ENCODE measurements at places on chromosomes 2 and 18.

DNA sequence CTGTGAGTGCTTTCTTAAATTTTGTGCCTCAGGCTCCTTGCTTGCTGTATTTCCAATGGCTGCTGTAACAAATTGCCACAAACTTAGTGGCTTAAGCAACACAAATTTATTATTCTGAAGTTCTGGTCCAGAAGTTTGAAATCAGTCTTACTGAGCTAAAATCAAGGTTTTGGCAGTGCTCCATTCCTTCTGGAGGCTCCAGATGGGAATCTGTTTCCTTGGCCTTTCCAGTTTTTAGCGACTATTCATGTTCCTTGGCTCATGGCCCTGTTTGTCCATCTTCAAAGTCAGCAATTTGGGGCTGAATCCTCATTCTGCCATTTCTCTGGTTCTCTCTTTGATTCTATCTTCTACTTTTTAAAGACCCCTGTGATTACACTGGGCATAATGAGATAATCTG lies 31.8 kb downstream of the STRADB start:
- DNase-seq = no peak

DNA sequence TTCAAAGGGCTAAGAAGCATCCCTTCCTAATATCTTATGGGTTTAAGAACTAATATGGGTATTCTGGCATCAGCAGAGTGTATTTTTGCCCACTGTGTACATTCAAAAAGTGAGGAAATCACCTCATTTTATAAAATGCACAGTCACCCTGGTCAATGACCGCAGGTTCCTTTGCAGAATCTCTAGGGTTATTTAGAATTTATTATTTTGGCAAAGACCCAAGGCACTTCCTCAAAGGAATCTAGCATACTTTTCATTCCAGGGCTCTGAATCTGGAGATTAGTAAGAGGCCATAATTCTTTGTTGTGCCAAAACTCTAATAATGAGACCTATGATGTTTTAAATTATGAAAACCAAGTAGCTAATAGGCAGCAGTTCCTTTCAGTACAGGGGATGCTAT lies 27.2 kb upstream of the CDH2 start:
- no peak for DNase-seq

- DNase-seq = no peak
Measured at GRCh38 chr18:62717925-62718800, 2.8 kb downstream of the PHLPP1 start.

DNA sequence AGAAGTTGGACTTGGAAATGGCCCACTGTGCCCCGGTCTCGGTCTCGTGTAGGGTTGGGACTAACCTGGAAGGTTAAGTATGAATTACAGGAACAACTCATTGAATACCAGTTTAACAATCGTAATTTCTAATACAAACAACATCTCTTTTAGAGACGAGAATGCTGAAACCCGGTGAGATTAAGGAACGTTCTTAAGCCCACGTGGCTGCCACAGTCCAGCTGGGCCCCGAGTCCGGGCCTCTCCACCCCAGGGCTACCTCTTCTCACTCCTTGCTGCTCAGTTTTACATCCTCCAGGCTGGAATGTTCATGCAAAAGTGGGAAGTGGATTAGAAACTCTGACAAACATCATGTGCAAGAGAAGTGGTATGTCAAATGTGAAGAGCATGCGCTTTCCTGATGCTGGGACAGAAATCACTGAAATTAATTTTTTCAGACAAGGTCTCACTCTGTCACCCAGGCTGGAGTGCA lies 29.4 kb downstream of the NGEF start:
- DNase-seq = no peak

DNA sequence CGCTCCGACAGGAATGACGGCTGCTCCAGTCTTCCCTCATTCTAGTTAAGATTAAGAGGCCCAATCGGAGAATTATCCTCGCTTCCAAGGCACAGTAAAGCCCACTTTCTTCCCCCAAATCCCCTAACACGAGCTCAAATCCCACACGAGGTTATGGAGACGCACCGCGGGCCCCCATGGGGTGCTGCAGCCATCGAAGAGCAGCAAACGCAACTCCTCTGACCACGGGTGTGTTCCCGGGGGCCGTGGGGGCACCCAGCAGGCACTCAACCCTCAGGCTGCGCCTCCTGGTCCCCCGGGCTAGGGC lies 446 bp downstream of the COPS9 start:
- DNase-seq = no peak

- no peak for DNase-seq
Measured at GRCh38 chr2:188345020-188345419, 53.3 kb downstream of the GULP1 start.

GRCh38 chr2:57575700-57576268 lies 470.8 kb upstream of the VRK2 start:
- no peak for DNase-seq

DNA sequence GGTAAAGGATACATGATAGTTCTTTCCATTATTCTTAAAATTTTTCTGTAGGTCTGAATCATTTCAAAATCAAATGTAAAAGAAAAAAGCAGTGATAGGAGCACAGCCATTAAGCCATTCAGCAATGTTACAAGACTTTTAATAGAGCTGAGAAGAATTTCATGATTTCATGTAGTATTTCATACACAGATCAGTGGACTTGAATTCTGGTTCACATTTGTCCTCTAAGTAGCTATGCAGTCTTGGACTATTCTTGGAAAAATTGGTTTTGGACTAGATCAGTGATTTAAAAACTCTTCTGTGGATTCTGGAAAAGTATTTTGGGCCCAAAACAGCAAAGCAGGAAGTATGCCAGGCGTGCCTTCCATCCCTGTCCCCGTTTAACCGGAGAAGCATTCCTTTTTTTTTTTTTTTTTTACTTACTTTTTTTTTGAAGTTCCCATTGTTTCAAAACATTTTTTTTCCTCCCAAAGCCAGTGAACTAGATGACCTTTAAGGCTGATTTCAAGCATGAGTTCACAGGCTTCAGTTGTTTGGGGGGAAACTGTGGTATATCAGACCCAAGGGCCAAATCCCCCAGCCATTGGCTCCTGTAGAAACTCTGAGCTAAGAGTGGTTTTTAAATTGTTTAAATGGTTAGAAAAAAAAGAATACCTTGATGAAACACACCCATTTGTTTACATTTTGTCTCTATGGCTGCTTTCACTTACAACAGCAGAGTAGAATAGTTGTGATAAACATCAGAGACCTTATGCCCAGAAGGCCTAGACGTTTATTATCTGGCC lies 17.5 kb upstream of the POLI start:
- no peak for DNase-seq

DNA sequence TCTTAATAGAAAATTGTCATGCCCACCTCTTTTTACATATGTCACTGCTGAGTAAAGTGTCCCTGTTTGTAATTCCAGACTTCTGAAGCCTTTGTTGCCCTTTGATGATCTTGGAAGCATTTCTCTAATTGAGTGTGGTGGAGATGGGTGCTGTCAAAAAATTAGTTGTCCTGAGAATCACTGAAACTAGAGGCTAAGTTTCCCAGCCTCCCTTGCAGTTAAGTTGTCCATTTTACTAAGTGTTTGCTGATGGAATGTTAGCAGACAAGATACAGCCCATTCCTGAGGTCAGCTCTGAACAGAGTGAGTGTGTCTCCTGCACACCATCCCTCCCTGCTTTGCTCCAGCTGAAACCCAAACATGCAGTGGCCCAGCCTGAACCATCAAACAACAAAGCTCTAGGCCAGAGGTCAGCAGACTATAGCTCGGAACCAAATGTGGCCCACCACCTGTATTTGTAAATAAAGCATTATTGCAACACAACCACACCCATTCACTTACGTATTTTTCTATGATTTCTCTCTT lies 28.1 kb upstream of the TMEM177 start:
- DNase-seq = no peak

GRCh38 chr2:63850649-63851048 lies 9.0 kb downstream of the UGP2 start:
- DNase-seq = no peak

GRCh38 chr2:164014791-164015190 lies 279.0 kb upstream of the FIGN start:
- DNase-seq = no peak

DNA sequence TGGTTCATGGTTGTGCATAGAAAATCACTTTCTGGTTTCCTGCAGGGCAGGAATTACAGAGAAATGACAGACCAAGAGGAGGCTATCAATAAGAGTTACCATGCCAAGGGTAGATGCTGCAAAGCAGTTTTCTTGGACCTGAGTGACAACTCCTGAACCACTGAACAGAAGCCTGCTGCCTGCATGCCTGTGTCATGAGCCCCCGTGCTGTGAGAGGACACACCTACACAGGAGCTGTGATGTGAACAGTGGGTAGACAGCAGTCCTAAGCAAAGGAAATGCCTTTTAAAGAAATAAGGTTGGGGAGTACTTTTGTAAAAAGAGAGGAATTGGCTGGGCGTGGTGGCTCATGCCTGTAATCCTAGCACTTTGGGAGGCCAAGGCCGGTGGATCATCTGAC lies 54.2 kb upstream of the CREB1 start:
- DNase-seq = no peak

- no peak for DNase-seq
Measured at GRCh38 chr18:78430131-78430758, 549.4 kb upstream of the SALL3 start.

GRCh38 chr18:75482880-75483279 lies 55.4 kb upstream of the SMIM21 start:
- DNase-seq = no peak

DNA sequence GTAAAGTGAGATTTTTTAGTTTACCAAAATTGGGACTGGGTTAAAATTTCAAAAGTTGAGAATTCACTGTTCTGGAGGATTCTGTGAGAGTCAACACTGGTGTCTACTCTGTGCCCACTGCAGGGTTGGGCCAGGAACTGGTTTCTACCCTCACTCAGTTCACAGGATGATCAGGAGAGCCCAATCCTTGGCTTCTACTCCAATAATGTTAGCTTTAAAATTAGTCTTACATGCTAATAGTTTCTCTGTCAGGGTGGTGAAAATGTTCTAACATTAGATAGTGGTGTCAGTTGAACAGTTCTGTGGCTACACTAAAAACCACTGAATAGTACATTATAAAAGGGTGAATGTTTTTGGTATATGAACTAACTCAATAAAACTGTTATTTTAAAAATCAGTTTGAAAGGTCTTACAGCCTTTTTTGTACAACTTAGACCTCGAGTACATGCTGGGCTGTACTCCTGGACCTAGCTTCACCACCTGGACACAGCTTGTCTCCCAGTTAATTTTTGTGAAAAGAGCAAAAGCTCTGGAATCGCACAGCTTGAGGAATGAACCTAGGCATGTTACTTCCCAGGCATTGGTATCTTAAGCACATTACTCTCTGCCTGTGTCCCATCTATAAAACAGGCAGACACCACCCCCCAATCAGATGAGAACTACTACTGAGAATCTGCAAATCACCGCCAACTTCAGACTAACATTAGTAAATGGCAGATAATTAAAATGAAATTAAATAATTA lies 44.4 kb downstream of the ACVR1 start:
- no peak for DNase-seq

DNA sequence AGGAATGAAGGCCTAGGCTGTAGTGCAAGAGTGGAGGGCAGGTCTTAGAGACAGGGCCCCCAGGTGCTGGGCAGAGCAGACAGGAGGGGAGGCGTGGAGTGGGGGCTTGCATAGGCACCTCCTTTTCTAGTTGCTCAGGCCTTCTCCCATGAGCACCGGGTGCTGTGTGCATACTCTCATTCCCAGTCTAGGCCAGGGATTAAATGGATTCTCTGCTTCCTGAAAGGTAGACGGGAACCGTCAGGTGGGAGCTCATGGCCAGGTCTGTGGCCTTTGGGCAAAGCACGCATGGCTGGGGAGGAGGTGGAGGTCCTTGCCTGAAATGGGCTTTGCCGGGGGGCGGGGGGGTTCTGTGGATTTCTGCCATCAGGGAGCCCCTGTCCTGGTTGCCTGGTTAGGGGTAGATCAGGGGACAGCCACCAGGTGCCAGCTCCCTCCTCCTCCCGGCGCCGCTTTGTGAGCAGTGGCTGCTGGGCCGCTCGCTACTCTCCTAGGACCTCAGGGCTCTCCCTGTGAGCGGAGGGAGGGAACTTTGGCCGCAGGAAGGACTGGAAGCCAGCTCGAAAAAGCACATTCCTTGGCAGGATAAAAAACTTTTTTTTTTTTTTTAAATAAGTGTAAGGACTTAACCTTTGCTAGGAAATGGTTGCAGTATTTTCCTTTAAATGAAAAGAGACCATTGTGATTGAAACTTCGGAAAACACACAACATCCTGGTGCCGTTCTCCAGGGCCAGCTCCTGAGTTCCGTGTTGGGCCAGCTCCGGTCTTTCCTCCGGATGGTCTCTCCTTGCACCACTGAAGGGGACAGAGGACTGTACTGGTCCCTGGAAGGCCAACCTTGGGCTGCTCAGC lies 82.8 kb upstream of the HAAO start:
- no peak for DNase-seq

GRCh38 chr2:122422384-122422991 lies 667.0 kb downstream of the TSN start:
- no peak for DNase-seq

DNA sequence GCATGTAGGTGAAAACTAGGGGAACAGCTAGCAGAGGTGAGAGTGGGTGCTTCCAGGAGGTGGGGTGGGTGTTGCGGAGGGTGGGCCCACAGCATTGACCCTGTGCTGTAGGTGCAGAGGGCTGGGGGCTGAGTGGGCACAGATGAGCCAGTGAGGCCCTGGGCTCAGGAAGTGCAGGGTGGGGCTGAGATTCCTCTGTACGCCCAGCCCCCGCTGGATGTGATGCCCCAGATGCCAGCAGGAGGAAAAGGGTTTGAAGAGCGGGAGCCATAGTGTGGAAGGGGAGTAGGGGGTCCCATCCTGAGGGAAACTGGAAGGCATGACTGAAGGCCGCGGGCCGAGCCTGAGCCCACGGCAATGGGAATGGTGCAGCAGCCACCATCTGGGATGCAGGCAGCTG lies 14.1 kb upstream of the OTOS start:
- DNase-seq = no peak

DNA sequence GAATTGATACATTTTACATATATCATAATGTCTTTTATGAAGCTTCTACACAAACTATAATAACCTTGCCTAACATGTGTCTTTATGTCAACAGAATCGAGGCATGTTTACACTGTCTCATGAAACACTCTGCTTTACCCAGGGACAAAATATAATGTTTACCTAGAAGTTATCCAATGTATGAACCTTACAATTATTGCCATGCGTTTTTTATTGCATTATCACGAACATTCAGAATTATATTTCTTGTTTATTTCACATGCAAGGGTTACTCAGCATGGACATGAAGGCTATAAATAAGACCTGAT lies 19.8 kb downstream of the LONRF2 start:
- no peak for DNase-seq

- DNase-seq = no peak
Measured at GRCh38 chr2:26994983-26995382, 24.5 kb downstream of the MAPRE3 start.

DNA sequence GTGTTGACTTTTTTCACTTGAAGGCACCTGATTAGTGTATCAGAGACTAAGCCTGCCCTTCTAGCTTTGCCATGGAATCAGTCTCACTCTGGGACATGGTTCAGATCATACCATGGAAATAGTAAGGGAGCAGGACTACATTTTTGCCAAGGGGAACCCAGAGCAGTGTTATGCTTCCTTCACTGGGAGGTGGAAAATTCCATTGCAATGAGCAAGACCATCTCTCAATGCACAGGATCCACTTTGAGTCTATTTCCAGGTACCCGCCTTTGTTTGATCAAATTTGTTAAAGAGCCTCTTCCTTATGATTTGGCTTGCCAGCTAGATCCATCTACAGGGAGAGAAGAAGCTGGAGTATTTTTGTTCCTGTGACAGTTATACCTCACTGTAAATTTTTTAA lies 395.8 kb downstream of the MTX2 start:
- no peak for DNase-seq

GRCh38 chr2:172437419-172438341 lies 10.3 kb downstream of the ITGA6 start:
- no peak for DNase-seq

- DNase-seq = no peak
Measured at GRCh38 chr2:62382122-62382521, 123.9 kb downstream of the TMEM17 start.

GRCh38 chr2:105786231-105787230 lies 41.8 kb downstream of the NCK2 start:
- no peak for DNase-seq
